ENCODE measurements at places on chromosomes 11 and 22.

DNA sequence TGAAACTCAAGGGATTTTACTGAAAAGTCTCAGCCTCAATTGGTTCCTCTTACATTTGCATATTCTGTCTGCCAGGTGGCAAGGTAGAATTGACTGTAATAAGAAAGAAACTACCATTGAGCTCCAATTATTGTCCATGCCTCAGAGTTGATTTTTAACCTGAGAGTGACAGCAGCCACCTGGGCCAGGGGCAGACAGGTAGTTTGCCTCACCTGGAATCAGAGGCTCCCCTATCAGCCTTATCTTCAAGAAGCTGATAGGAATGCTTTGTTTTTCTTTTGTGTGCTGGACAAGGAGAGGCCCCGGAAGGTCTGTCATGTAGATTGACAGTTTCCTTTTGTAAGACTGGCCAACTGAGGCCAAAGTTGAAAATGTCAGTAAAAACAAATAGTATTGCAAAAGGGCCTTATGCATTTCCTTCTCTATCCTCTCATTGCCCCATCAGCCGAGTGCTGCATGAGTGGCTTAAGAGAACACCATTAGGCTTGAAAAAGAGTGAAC is 34.1 kb downstream of the CD44 start:
- DNase-seq = no peak

GRCh38 chr11:13242564-13242963 is 35.0 kb upstream of the BMAL1 start:
- DNase-seq = no peak

GRCh38 chr11:3021125-3021524 is 29.0 kb upstream of the NAP1L4 start:
- peak; percentile 16 for DNase-seq

- DNase-seq = no peak
These were observed 37.7 kb upstream of the PCF11 start for GRCh38 chr11:83119216-83119615.

DNA sequence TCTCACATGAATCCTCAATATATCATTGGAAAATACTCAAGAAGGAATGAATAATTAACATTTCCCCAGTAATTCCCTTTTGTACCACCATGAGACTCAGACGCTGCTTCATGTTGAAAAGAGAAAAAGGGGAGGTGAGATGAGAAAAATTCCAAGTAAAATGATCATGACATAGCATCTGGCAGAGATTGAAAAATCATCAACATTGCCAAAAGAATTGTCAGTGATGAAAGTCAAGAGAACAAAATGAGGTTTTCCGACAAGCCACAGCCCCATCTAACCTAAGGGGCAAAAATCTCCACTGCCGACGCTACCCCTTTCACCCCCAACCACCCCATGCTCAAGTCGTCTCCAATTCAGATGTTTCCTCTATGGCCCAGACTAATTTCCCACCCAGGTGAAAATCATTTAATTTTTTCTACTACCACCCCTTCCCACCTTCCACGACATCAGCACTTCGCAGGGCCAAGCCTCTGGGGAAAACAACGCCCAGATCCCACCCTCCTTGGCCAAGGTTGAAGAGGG is 1.2 kb downstream of the RAB6A start:
- DNase-seq = no peak

DNA sequence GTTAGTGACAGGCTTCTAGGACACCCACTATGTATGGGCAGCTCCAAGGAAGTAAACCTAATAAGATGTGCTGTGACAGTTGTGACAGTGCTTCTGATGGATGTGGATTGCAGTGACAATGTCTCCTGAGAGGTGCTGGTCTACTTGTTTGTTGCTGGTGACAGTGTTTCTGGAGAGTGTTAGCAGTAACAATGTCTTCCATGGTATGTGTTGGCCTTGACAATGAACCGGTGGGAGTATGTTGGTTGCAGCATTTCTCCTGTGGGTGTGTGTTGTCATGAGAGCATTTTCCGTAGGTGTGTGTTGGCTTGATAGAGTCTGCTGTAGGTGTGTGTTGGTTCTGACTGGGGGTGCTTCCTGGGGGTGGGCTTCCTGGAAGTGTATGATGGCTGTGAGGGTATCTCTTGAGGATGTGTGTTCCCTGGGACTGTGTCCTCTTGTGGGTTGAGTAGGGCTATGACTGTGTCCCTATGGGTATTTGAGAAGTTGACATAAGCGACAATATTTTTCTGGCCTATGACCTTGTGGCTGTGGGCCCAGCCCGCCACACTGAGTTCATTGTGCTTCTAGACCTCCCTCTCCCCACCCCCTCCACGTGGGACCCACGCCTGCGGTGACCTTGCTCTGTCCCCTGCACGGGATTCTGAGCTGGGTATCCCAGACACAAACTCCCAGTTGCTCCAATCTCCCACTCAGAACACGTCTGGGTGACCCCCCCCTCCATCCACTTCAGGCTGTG is 1.2 kb downstream of the DCHS1 start:
- no peak for DNase-seq

- no peak for DNase-seq
These were observed 150.9 kb downstream of the CACNA1I start for GRCh38 chr22:39721206-39722031.

GRCh38 chr11:2807025-2807681 is 78.4 kb downstream of the CDKN1C start:
- no peak for DNase-seq
